ENCODE measurements at places on chromosomes 12 and 14.

DNA sequence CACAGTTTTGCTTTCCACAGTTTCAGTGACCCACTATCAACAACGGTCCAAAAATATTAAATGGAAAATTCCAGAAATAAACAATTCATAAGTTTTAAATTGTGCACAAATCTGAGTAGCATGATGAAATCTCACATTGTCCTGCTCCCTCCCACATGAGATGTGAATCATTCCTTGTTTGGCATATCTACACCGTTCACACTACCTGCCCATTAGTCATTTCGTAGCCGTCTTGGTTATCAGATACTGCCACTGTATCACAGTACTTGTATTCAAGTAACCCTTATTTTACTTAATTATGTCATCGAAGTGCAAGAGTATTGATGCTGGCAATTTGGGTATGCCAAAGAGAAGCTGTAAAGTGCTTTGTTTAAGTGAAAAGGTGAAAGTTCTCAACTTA is 145.3 kb downstream of the SLC5A8 start:
- no peak for DNase-seq

- DNase-seq: no peak
Observed at GRCh38 chr12:100443434-100443833, 30.2 kb upstream of the NR1H4 start.

DNA sequence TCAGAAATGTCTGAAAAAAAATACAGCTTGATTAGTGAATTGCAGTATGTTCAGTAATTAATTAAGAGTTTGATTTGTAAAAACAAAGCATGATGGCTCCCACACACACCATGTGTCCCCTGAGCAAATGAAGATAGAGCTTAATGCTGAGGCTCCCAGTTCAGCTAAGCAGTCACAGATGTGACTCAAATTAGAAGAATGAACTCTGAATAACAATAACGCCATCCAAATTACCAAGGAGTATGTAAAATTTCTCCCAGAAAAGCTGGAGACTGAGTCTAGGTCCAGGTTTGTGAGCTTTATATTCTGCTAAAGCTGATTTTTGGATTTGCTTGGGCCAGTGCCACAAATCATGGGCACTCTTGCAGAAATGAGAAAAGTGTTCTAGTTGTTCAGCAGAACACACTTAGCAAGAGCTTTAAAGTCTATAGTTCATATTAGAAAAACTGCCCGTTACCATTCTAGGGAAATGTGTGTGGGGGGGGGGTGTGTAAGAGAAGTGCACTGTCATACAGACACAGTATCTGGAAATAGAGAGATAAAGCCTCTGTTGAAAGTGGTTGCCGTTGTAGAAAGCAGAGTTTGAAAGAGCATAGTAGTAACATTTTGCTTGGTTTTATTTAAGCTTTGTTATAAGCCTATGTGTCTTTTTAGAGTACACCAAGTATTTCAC is 253.1 kb downstream of the BCAT1 start:
- DNase-seq: no peak

GRCh38 chr14:42224053-42224888 is 617.6 kb downstream of the LRFN5 start:
- peak; percentile 6 for DNase-seq

DNA sequence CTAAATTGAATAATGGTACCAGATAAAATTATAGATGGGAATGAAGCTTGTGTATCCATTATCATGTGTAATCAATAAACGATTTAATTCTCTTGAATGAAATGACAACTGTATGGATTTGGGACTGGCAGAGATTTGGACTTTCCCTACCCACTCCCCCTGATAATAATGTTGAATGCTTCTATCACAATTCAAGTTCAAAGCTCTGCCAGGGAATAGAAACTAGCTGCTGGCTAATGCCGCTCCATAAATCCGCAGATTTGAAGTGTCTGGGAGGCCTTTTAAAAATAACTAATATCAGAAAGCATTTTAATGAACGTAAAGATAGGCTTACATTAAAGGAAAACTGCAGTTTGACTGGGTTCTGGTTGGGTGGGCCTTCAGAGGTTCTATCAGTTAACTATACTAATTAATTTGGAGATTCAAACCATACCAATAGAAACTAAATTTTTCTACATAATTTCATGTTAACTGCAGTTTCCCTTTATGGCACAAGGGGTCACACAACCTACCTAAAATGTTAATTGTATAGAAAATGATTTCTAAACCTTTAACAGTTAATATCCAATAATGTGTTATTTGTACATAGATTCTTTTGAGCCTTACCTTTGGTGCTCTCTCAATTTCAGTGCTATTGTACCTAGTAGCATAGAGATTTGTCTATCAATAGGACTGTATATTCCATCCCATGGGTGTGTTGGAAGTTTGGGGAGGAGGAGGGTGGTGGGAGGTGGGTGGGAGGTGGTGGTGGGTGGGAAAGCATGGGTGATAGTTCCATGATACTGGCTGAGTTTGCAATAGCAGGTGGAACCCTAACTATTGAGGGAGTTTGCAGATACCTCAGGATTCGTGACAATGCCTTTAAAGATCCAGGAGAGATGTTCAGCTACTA is 4.9 kb downstream of the HNRNPA1 start:
- no peak for DNase-seq

- DNase-seq: peak; percentile 73
Observed at GRCh38 chr12:47767216-47767724, 5.8 kb upstream of the SLC48A1 start.

DNA sequence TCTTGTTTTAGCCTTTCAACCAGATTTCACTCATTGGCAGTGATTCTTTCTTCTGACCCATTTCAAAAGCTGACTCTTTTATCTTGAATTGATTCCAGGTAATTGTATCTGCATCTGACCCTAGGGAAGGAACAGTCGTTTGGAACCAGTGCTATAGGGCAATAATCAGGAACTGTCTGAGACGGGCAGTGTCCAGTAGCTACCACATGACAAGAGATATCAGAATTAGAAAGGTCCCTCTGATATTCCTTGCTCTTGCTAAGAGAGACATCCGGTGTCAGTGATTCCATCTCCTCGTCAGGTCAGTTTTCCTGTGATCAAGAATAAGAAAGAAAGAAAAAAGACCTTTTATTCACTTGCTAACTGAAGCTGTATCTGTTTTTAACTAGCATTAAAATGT is 47.8 kb upstream of the PDE3A start:
- no peak for DNase-seq

DNA sequence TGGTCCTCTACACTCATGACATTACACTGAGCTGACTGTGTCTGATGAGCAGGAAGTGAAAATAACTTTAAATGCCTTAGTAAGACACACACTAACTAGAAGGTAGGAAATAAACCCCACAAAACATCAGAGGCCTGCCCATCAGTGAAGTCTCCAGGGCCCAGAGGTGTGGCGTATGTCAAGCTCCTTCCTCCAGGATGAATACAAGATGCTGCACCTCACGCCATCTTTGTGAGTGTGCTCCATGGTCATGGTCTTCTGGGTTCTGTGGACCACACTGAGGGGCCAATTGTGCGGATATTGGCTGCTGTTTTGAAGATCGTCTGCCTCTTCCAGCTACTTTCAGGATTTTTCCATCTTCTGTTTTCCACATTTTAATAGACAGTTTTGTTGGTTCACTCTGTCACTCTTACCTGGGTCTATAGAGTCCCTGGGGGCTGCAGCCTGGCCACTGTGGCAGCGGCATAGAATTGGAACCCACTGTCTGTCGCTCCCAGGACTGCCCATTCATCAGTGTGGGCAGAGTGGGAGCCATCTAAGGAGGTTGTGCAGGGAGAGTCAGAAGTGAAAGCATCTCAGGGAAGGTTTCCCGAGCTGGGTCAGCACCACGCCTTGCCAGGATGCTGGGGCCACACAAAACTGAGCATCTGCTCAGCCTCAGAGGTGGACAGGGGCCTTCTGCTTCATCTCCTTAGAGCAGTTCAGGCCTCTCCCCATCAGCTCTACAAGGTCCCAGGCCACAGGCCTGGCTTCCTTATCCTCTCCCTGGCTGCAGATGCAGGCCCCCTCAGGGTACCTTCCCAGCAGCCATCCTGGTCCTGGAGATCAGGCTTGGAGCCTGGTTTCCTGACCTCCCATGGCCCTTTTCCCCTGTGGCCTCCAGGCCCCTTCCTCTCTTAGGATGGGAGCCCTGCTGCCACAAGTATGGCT is 57.5 kb upstream of the C14orf180 start:
- DNase-seq: no peak

DNA sequence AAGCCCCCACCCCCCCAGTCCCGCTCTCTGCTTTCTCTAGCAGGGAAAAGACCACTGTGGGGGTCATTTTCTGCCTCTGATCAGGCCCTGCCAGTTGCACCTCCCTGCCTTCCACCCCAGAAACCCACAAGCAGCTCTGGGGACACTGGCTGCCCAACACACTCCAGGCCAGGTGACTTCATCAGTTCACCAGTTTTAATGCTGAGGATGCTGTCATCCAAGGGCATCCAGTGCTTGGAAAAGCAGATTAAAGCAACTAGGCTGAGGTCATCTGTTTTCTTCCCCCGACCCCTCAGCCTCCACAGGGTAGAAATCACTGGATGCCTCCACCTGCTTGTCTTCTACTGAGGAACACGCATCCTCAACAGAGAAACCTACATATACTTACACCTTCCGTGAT is 282.4 kb downstream of the DPF3 start:
- DNase-seq: no peak

DNA sequence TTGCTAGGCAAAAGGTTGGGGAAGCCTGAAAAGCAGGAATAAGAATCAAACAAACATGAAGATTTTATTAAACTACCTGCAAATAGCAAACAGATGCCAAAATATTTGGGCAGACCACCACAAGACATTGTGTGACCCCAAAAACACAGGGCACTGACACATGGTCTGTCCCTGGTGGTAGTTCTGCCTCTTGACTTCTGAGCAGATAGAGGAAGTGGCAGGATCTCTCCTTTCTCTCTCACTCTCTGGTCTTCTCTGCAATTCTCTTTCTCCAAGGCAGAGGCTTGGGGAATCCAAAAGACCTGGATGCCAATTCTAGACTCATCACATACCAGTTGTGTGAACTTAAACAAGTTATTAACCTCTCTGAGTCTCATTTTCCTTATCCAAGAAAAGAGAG is 4.3 kb upstream of the PTGDR start:
- no peak for DNase-seq

- DNase-seq: no peak
Observed at GRCh38 chr14:96790186-96790585, 7.0 kb upstream of the VRK1 start.

- no peak for DNase-seq
Observed at GRCh38 chr14:61555056-61555838, 140.1 kb upstream of the HIF1A start.

- DNase-seq: no peak
Observed at GRCh38 chr12:104340925-104341611, 37.5 kb downstream of the EID3 start.

DNA sequence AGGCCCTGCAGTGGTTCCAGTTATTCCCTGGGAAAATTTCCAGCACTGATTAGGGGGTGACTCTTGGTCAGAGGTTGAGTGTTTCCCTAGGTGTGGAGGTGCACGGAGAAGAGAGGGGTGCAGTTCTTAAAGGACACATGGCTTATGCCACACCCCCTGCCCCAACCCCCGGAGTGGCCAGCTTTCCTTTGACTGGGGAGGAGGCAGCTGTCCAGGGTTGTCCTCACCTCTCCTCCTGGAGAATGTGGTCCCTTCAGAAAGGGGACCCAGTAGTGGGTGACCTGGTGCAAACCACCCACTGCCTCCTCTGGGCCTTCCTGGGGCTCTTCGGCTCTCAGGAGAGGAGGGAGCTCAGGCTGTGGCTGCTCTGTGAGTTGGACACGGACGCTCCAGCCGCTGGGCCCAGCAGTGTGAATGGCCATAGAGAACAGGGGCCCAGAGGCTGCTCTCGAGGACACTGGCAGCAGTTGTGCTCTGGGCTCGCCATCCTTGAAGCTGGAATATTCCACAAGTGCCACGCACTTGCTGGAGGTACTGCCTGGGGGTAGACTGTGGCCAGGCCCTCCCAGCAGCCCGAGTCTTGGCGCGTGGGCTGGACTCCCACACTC is 13.6 kb downstream of the PACS2 start:
- DNase-seq: no peak

DNA sequence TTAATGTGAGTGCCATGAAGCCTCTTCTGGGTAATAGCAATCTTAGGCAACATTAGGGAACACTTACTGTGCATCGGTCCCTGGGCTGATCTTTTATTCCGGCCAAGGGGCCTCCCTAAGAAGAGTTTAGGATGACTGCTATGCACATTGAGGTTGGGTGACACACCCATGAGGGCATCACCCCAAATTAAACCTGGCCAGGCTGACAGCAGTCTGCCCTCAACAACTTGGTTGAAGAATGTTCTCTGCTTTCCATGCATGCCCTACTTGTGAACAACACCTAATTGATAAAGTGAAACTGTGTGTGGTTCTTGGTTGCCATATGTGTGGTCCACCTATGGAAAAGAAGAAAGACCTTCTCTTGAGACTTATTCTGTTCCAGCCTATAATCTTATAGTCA is 1098.0 kb downstream of the BCL11B start:
- DNase-seq: no peak

- DNase-seq: no peak
Observed at GRCh38 chr12:66070378-66071120, 60.0 kb downstream of the LLPH start.

- DNase-seq: no peak
Observed at GRCh38 chr14:86404425-86404824, 874.5 kb downstream of the FLRT2 start.

- DNase-seq: no peak
Observed at GRCh38 chr14:55892906-55893305, 225.3 kb upstream of the PELI2 start.

DNA sequence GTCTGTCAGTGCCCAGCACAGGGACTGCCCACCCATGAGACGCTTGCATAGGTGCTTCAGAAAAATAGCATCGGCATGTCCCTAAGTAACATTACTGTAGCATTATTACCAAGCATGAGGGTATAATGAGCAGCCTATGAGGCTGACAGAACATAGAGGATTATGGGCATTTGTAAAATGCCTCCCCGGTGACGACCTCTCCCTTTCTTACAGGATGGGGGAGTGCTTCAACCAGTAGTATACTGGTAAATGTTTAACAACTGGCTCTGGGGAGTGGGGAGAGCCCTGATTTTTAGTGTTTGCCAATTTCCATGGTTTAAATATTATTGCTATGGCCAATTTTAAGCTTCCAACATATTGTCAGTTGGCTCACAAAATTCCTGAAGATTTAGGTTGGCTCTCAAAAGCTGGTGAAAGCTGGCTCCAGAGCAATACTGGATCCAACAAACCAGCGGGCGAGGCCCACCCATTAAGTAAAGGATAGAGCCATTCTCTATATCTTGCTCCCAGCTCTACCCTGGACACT is 104.5 kb downstream of the ETNK1 start:
- DNase-seq: no peak

DNA sequence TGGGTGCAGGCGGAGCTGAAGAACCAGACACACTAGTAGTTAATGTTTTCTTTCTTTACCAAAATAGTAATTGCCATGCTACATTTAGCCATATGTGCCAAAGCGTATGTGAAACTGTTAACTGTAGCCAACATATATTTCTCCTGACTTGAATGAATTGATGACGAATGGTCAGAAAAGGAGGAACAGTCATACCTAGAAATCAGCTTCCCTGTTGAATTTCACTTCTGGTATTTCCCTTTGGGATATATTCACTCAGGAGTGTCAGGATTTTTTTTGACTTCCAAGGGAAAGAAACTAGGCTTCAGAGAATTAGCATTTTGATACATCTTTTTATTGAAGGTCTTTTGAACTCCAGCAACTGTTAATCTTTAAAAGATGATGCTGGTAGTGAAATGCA is 87.0 kb downstream of the ERC1 start:
- DNase-seq: no peak

Data from stimulated activated CD4-positive, alpha-beta T cell treated with anti-CD3 and anti-CD28 coated beads, Interleukin-4, amount 100 ng/mL, for 1 hour (primary cell).